Activated CD4-positive, alpha-beta T cell treated with anti-CD3 and anti-CD28 coated beads, Interleukin-2, Interleukin-6, amounts not matched to agents 100 ng/mL and 50 ng/mL, durations not matched to agents 16 hours and 8 hours (primary cell): ENCODE measurements at places on chromosomes 3 and 15.

- DNase-seq: no peak
Observed at GRCh38 chr3:36741285-36741684, 23.1 kb downstream of the DCLK3 start.

DNA sequence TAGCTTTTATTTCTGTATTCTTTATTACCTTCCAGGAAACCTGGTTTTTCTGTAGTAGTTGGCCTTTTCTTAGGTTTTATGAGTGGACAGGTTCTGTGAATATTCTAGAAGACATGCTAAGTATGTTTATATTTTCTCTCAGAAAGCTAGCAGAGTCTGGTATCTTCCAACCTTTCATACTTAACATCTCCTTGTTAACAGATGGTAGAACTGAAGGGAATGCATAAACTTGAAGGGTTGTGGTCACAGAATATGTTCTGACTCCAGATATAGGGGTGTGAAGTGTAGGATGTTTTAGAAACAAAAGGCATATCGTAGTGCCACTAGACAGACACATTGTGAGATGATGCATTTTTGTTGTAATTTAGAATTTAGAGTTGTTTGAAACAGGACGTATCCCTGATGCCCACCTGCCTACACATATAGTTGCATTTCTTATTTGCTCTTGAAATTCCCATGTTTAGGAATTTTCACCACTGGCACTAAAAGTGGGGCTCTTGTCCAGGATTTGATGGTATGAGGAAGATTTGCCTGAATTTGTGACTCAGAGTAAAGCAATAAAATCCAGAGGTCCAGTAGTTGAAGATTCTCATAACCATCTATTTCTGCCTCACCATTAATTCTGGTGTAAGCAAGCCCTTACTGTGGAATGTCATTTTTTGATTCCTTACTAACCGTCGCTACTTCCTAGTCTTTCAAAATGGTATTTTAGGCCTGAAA lies 274.5 kb downstream of the FEZF2 start:
- no peak for DNase-seq

DNA sequence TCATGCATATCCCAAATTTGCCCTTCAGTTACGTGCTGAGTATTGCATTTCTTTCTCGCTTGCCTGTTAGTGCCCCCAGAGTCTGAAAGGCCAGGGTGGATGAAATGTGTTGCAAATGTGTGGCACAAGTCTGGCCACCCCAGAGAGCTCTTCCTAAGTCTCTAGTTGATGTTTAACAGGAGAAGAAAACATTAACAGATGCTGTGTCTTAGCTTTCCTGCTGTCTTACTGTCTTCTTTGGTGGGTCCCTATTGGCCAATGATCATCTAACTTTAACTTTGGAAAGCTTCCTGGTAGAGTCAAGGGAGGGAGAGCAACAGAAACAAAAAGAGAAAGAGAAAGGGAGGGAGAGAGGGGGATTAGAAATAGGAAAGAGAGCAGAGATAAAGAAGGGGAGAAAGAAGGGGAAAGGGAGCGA lies 76.7 kb upstream of the P3H2 start:
- DNase-seq: no peak

GRCh38 chr3:16480861-16481545 lies 32.5 kb downstream of the RFTN1 start:
- DNase-seq: peak; percentile 41

DNA sequence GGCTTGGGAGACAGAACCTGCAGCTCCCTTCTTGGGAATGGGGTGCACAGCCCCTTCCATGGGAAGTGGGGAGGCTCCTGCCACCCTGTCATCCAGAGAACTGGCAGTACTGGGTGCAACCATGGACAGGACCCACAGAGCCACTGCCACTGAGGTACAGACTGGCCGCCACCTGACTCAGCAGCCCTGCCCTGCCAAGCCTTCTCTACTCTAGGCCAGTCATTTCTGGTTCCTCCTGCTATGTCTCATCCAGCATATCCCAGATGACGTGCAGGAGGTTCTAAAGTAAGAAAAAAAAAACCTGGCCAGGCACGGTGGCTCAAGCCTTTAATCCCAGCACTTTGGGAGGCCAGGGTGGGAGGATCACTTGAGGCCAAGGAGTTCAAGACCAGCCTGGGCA lies 76.9 kb upstream of the RPL32 start:
- DNase-seq: no peak

DNA sequence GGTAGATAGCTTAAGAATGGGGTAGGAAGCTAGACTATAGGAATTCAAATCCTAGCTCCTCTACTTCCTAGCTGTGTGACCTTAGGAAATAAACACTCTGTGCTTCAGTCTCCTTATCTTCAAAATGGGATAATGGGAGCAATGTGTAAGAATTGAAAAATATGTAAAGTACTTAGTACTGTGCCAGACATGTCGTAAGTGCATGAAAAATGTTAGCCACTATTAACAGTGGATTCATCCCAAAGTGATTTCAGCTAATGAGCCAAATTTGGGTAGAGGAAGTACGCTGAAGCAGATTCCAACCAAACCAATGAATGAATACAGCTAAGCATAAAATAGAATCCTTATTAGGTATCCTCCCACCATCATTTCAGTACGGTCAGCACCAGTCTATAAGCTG lies 192.1 kb downstream of the RORA start:
- no peak for DNase-seq

DNA sequence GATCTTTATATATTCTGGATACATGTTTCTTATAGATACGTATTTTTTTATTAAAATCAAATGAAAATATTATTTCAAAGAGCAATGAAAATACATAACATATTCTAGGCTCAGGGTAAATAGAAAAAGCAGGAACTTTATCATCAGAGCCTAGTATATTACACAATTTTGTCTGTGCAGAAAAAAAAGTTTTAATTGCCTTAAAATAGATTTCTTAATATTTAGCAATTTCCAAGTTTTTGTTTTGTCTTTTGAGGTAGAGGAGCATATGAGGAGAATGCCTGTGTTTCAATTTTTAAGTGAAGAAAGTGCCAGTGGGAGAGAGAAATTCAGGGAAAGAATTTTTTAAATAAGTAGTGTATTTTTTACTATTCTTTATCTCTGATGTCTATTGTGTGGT lies 10.5 kb downstream of the CAPN7 start:
- DNase-seq: no peak

GRCh38 chr3:42398080-42398479 lies 12.3 kb downstream of the LYZL4 start:
- no peak for DNase-seq

- peak; percentile 58 for DNase-seq
Observed at GRCh38 chr15:89197503-89197971, 23.8 kb downstream of the RLBP1 start.

- DNase-seq: no peak
Observed at GRCh38 chr15:45401665-45402161, 23.4 kb upstream of the GATM start.

GRCh38 chr15:89526601-89527441 lies 30.4 kb upstream of the RHCG start:
- no peak for DNase-seq

- DNase-seq: no peak
Observed at GRCh38 chr3:183350164-183350563, 78.3 kb downstream of the MCF2L2 start.

DNA sequence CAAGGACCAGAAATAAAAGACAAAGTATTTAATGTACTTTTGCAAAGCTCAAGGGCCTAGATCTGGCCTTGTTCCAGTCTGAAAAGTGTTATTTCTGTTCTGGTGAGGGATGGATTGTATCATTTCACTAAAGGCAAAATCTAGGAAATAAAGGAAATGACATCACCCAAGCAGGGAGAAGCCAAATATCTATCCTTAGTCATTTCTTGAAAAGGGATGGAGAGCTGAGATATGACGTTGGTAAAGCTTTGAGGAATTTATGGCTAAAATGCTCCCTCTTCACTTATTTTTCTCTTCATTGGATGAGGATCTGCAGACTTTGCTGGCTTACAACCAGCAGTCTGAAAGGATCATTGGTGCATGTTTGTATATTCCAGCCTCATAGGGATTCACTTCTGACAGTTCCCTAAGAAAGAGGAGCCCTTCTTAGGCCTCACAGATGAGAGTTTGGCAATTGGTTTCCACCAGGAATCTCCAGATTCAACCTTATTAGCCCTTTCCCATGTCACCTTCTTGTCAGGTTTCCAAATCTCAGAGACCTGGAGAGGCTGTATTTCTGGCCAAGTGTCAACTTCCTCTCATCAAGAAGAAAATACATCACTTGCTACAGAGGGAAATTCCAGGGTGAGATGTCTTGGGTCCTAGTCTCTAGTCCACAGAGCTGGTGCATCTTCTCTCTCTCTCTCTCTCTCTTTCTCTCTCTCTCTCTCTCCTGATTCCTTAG lies 93.7 kb upstream of the BOC start:
- DNase-seq: no peak

DNA sequence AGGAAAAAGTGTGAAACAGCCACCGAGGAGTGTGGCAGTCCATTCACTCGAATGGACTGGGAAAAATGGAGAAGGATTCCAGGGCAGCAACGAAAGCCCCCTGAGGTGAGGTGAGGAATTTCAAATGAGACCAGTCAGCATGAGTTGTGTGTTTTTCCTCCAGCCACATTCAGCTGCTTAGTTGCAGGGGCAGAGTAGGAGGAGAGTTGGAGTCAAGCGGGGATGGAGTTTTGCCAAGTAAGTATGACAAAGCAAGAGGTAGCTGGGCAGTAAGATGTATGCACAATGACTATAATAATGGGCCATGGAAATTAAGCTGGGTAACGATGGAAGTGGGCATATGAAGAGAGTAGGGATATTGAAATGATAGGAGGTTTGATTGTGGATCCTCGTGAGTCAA lies 64.4 kb downstream of the CCDC54 start:
- DNase-seq: no peak

DNA sequence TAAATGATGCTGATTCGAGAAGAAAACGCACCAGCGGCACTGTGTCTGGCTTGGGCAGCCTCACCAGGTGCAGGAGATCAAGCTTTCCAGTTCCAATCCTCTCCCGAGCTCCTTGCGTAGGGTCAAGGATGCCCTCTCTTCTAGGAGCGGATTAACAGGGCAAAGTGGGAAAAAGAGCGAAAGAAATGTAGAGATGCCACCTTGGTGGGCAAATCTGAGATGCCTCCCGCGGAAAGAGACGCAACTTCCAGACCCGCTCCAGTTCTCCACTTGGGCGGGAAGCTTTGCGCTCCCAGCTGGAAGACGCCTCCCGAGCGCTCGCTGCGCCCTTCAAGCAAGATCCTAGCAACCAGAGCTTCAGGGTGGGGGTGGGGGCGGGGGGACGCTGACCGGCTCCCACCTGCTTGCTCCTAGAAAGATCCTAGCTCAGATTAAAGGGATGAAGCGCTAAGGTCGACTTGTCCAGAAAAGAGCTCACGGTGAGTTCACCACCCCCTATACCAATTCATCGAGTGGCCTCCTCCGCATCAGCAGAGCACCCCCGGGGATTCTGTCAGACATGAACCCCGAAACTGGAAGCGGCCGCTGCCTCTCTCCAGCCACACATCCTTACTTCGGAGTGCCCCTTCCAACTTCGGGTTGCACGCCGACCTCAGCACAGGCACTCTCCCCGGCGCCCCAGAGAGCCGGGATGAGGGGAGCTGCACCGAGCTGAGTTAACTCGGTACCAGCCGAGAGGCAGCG lies 769 bp downstream of the TAFA4 start:
- DNase-seq: no peak

DNA sequence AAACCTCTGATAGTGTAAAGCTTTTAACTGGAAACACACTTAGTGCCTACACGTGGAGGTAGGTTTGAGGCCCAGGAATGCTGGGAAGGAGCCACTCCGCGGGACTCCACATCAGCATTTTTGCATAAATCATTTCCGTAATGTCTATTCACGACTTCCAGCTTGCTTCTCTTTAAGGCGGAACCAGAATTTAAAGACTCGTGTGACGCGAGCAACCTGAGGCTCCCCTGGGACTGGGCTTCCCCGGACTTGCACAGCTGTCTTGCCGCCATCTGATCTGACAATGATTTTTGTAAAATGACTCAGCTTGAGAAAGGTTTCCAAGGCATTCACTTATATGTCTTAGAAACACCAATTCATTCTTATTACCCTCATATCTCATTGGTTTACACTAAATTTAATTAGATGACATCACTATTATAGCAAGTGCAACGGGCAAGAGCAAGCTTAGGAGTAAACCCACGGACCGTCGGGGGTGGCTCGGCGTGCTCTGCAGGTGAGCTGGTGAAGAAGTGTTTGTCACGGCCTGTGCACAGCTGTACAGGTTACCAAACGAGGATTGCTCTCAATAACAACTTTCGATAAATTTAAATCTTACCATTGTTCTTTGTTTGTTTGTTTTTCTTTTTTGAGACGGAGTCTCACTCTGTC lies 95.2 kb downstream of the CHSY1 start:
- no peak for DNase-seq

DNA sequence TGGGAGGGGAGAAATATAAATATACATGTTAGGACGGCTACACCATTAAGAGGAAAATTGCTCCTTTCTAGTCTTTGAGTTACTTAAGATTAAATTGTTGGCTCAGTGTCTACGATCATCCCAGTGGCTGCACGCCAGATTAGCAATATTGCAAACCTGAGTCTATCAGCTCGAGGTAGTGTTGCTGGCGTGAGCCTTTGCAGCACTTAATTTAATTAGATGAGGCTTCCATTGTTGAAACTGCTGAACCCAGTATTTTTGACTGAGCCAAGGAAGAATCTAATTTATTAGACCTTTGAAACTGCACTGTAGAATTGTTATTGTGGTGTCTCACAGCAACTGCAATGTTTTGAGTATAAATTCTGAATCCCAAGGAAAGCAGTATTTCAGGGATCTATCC lies 782.4 kb upstream of the ROBO1 start:
- DNase-seq: no peak

GRCh38 chr3:52231502-52232278 lies 6.2 kb upstream of the TLR9 start:
- peak; percentile 91 for DNase-seq

GRCh38 chr15:65087411-65087810 lies 10.9 kb downstream of the KBTBD13 start:
- DNase-seq: no peak

GRCh38 chr15:88300861-88301260 lies 44.3 kb upstream of the NTRK3 start:
- DNase-seq: no peak

- DNase-seq: no peak
Observed at GRCh38 chr15:60519218-60519617, 40.3 kb upstream of the ICE2 start.

GRCh38 chr3:133464573-133464972 lies 64.7 kb downstream of the BFSP2 start:
- no peak for DNase-seq

- peak; percentile 36 for DNase-seq
Observed at GRCh38 chr3:170054204-170054603, 16.4 kb downstream of the GPR160 start.

DNA sequence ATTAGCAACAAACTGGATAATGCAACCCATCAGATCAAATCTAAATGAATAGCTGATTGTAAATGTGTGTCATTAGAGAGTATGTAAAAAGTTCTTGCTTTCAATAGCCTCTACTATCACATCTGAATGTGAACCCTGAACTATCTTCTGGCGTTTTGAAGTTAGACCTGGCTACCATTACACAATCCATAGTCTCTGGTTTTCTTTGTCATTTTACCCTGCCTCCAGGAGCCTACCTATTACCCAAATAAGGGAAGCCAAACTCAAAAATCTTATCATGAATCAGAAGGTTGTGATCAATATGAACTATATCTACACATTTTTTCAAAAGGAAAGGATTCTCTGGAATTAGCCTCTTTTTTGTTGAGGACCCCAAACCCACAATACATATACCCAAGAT lies 31.8 kb downstream of the PCYT1A start:
- no peak for DNase-seq

GRCh38 chr3:39383045-39383880 lies at the start of gene SLC25A38:
Gene SLC25A38, plus strand, starts transcription at chr3:39383370. Its CDS starts 355 bp downstream, at chr3:39383725.
- DNase-seq: peak; percentile 87
